Activated T-helper 1 cell treated with Interleukin-2 at 50 U/mL for 16 hours (primary cell): ENCODE measurements at places on chromosomes 7 and 10.

GRCh38 chr10:79188154-79188965 is 119.6 kb downstream of the ZMIZ1 start:
- DNase-seq, result no peak

- DNase-seq, result no peak
Measured at GRCh38 chr7:157436763-157437480, 100.1 kb downstream of the DNAJB6 start.

- DNase-seq, result no peak
Measured at GRCh38 chr7:3168869-3169268, 125.2 kb upstream of the CARD11 start.

- DNase-seq, result no peak
Measured at GRCh38 chr7:34837316-34837715, 179.3 kb downstream of the NPSR1 start.

DNA sequence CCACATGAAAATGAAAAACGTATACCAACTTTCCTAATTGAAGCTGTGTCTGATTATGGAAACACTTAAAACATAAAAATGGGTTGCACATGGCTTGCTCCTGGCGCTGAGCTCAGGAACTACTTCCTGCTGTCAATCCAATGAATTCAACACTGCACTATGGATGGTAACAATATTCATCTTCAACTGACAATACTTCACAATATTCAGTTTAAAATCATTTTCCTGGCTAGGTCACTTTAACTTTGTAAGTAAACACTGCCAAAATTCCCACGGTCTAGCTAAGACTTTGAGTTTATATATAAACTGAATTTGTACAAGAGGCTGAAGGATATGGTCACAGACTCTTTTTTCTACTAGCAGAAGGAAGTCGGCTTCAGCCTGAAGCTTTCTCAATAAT is 556.9 kb downstream of the TNS3 start:
- no peak for DNase-seq

DNA sequence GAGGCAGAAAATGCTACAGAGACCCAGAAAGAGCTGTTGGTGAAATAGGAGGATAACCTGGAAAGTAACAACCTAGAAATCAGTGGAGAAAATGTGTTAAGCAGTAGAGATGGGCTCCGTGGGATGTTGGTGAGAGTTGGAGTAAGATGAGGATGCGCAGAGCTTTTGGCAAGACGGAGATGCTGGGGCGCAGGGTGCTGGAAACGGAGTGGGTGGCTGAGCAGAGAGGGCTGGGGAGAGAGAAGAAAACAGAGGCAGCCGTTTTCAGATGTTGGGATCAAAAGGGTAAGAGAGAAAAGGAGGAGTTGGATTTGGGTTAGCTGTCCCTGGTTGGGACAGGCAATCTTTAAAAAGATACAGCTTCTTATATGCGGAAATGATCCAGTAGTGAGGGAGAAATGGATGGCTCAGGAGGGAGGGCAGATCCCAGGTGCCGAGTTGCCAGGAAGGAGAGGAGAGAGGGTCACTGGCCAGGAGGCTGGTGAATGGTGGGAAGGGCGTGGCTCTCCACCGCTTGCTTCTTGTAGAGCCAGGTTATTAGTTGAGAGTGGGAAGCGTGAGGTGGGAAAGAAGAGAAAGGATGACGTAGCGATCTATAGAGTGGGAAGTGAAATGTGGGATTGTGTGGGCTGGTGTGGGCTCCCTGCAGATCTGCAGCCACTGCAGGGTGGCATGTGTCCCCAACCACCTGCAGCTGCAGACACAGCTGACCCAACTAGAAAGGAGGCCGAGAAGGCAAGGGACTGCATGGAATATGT is 182.2 kb upstream of the SVIL start:
- no peak for DNase-seq
